ENCODE measurements at places on chromosomes 5 and 9.

DNA sequence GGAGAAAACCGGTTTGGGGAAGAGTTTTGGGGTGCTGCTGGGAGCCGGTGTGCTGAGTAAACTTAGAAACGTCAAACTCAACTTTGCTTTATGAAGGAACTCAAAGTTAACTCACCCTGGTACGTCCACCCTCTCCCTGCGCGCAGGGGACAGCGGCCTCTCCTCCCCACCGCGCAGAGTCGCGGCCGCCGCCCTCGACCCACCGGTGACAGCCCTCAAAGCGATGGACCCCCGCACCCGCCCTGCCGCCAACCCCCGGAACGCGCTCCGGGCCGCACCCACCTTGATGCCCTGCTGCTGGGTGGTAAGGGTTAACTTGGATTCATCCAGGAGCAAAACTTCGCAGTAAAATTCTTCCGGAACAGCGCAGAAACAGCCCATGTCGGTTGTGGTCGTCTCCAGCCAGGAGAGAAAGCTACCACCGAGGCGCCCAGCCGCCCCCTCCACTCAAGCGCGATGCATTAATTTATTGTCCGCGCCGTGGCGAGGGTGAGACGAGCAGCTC lies 366 bp downstream of the EPB41L4A start:
- no peak for DNase-seq

DNA sequence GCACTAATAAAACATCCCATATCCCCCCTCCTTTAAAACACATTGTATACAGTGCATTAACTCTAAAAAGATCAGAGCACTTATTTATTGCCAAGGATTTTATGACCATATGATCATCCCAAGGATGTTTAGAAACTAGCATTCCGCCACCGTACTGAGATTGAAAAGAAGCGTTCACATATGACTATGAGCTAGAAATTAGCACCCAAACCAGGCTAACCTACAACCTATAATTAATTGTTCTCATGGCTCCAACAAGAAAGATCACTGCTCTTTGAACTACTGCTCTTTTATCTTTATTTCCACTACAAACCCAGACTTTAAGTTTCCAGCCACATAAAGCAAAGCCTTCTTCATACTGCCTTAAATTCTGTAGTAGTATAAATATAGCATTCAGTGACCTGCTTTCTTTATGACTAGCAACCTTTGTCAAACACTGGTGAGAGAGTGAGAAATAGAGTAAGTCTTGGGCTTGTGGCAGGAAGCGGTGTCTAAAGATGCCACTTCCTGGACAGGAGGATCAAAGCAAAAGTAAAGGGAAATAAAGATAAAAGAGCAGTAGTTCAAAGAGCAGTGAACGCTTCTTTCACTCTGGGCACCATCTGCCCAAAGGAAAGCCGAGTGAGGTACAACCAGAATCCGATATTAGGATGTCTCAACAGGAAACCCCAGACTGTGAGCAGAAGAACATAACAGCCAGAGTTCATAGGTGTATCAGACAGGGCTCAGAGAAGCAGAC lies 151.1 kb upstream of the ERCC6L2 start:
- DNase-seq = peak; percentile 48

- DNase-seq = no peak
These were observed 2.6 kb downstream of the HNRNPH1 start for GRCh38 chr5:179620703-179621350.

- DNase-seq = no peak
These were observed 4.3 kb downstream of the FAM174A start for GRCh38 chr5:100539519-100539918.

Measured in T-helper 2 cell (primary cell).